ENCODE measurements at places on chromosomes 4 and X. TPM values are rescaled to one million over a fixed set of nuclear protein-coding genes. Genes with fewer than 3 reads are reported as not detected.

- DNase-seq: no peak
Measured at GRCh38 chrX:71992711-71993110, 82.1 kb downstream of the NHSL2 start.

The VCX2 gene
- not detected for total RNA-seq

GRCh38 chr4:41214136-41214824, at the start of gene APBB2:
APBB2 (minus strand) TSS chr4:41214542; CDS start chr4:41033254, 181,288 bp downstream.
- peak; percentile 96 for DNase-seq

GRCh38 chr4:143286701-143287571, 49.7 kb upstream of the GAB1 start:
- DNase-seq: no peak

GRCh38 chrX:23783589-23784469, 856 bp downstream of the SAT1 start:
- no peak for DNase-seq

The FGF13 gene
- total RNA-seq: 5.2 TPM

The RPGR gene
- 12.6 TPM for total RNA-seq

- no peak for DNase-seq
Measured at GRCh38 chr4:106987311-106987710, 48.8 kb downstream of the DKK2 start.

DNA sequence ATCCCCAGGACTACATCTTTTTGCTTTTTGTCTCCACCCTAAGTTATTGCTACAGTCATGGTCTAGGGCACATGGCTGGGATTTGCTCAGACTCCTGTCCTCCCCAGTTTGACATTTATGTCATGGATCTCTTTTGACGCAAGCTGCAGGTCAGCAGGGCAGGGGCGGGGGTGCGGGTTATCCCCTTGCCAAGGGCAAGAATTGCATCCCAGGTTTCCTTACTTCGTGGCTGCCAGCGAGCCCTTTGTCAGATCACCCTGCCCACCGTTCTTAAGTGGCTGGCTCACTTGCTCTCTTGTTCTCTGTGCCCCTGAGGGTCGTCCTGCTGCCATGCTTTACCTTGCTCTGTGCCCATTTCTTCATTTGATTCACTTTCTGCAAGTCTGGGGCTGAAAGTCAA, 21.1 kb upstream of the UBA1 start:
- DNase-seq: peak; percentile 36

The NLGN4X gene
- 1.5 TPM for total RNA-seq

The CCSER1 gene
- total RNA-seq: 9.4 TPM

The ADH1A gene
- total RNA-seq: not detected

GRCh38 chr4:185730387-185730786, 81.6 kb downstream of the SORBS2 start:
- DNase-seq: no peak

DNA sequence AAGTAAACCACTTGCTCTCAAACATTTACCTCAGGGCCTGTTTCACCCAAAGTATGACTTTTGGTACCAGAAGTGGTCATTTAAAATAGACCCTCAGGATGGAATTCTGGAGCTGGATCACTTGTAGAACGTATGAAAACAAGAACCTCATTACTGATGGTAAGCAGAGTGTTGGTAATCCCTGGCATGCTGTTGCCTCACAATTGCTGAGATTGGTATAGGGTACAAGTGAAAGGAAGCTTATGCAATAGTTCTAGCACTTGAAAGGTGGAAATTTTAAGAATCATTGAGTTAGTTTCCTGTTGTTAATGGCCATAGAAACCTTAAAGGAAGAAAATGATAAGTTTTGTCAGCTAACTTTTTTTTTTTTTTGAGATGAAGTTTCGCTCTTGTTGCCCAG, 22.3 kb upstream of the THOC2 start:
- no peak for DNase-seq

DNA sequence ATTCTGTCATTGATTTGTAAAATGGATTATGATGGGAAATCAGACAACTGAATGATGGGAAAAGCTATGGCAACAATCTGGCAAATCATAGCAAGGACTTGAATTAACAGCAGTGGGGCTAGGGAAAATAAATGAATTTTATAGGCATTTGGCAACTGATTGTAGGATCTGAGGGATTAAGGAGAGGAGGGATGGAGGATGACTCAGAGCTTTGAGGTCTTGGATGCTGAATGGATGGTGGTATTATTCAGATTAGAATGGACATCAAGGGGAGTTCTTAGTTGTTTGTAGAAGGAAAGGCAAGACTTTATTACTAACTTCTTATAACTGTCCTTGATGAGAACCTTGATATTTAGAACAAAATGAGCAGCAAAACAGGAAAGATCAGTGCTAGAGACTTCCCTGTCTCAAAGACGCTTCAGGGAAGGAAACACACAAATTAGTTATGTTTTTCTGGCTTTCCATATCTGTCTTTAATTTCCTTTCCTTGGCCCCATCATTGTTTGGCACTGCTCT, 51.4 kb upstream of the HHIP start:
- no peak for DNase-seq

DNA sequence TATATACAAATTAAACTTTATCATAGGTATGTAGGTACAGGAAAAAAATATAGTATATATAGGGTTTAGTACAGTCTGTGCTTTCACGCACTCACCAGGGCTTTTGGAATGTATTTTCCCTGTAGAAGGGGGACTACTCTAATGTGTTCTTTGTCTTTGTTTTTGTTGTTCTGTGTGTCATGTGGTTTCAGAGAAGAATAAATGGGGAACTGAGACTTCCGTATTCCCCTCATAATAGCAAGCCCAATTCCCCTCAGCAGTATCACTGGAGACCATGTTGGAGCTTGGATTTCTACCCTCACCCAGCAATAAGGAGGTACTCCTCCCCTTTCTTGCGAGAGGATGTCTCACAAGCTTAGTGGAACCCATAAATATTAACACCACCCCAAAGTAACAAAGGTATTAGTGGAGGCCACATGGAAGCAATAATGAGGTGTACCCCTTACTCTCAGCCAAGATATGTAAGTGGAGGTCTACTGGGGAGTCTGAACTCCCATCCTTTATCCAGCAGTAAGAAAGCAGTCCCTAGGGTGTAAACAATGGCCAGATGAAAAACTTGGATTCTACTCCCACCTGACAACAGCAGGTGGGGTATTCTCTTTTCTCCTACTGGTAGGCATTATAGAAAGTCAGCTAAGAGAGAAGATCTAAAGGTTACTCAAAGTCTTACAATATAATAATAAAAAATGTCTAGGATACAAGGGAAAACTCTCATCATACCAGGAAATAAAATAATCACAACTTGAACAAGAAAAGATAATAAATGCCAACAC, 805.4 kb upstream of the GALNTL6 start:
- DNase-seq: no peak

DNA sequence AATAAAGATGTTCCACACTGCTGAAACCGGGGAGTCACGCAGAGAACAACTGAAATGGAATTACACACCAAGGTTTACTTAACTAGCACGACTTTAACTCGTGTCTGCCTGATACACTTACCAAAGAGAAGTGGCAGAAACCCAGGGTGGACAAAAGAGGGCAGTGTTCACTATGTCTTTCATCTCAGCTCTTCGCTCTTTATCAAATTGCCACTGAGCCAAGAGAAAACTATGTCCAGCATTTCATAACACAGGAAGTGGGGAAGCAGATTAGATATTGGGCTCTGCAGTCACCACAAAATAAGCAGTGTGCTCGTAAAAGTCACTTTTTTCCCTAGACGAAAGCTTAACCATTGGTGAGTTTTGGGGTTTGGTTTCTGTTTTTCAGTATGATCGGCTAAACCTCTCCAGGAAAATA, 155.7 kb downstream of the CHIC2 start:
- no peak for DNase-seq

DNA sequence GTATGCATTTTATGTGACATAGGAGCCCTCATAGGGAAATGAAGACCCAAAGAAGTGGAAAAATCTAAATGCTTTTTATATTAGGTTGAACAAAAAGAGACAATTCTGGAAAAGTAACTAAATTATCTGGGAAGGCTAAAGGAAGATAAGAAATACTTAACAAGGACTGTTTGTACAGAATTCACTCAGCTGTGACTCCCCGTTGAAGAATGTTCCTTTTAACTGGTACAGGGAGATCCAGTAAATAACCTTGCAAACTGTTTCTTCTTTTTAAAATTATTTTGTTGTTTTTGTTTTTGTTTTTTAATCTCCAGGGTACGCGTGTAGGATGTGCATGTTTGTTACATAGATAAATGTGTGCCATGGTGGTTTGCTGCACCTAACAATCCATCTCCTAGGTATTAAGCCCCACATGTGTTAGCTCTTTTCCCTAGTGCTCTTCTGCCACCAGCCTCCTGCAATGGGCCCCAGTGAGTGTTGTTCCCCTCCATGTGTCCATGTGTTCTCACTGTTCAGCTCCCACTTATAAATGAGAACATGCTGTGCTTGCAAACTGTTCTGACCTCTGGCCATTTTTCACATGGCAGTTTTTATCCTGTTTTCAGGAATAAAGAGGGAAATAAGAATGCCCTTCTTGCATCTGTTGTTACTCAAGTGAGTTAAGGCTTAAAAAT, 81.7 kb downstream of the PWWP3B start:
- DNase-seq: no peak

The CXCL3 gene
- not detected for total RNA-seq

- no peak for DNase-seq
Measured at GRCh38 chr4:72489267-72489666, 79.8 kb downstream of the ADAMTS3 start.

- no peak for DNase-seq
Measured at GRCh38 chr4:74975082-74975481, 42.2 kb downstream of the PARM1 start.

DNA sequence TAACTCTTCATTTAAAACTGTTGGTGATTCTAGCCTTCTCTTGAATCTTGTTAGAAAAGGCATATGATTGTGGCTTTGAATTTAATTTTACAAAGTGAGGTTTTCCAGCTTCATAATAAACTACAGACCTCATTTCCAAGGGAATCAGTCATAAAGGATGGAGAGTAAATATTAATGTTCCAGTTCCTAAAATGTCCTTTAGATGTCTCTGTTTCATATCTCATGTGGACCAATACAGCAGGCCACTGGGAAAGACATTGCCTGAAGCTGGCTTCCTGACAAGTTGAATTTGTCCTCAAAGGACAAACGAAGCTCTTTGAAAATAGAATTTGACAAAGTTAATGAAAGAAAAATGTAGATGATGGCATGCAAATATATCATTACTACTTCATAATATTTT, 125.4 kb downstream of the ZNF330 start:
- DNase-seq: no peak

The SHROOM2 gene
- total RNA-seq: 16.7 TPM

The SGMS2 gene
- 18.3 TPM for total RNA-seq

DNA sequence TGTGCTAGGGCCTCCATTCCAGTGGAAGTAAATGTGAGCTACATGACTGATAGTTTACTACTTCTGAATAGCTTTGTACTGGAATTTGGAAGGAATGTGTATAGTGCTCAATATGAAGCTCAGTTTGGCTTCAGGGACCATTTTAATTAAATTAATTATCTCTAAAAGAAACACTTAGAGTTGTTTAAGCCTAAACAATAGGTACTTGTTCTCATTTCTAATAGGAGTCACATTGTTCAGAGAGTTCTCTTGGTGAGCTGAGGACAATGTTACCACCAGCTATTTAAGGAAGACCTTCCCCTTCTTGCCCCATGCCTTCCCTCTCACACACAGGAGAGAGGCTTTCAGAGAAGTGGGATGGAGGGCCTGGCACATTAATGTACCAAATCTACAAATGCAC, 78.3 kb downstream of the CHIC2 start:
- no peak for DNase-seq

The SPANXN3 gene
- not detected for total RNA-seq

DNA sequence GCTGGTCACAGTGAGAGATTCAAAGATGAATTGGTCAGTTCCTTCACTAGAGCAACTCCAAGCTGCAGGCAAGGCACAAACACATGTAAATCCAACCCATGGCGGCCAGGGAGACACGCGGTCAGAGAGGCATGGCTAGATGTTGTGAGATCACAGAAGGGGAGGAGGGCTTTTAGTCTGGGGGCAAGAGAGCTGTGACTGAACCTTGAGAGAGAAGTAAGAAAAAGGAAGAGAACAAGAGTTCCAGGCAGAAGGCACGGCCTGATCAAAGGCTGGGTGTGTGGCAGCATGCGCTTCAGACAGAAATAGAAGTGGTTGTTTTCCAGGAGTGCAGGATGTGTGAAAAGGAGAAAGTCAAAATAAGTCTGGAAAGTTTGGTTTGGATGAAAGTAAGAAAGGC, 15.9 kb downstream of the CCDC149 start:
- DNase-seq: no peak

GRCh38 chrX:71579136-71579989, 1.1 kb downstream of the GCNA start:
- DNase-seq: no peak

- DNase-seq: no peak
Measured at GRCh38 chrX:83469551-83469950, 38.5 kb upstream of the POU3F4 start.

DNA sequence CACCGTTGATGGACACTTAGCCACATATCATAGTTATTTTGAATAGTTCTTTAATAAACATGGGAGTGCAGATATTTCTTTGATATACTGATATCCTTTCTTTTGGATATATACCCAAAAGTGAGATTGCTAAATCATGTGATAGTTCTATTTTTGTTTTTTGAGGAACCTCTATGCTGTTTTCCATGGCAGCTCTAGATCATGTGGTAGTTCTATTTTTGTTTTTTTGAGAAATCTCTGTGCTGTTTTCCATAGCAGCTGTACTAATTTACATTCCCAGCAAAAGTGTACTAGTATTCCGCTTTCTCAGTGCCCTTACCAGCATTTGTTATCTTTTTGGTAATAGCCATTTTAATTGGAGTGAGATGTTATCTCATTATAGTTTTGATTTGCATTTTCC, 3.6 kb downstream of the SH3BGRL start:
- no peak for DNase-seq

DNA sequence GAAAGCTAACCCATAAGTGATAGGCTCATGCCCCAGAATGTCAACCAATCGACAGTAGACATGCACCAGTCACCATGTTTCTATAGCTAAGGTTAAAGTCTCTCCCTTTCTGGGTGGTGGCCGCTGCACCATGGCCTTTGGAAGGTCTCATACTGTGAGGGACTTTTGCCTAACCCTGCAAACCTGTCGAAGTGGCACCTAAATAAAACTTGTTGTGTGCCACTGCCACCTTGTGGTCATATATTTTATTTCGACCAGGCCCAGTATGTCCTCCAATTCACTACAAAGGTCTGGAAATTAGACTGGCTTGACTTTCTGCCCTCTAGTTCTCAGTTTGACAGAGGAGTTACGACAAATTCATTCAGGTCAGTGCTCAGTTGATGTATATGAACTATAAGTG, 163.1 kb downstream of the SMARCA1 start:
- no peak for DNase-seq

GRCh38 chr4:121814756-121815155, 8.9 kb downstream of the CCNA2 start:
- DNase-seq: no peak
